DND-41 (cell line): ENCODE measurements at places on chromosomes 7 and 10.

DNA sequence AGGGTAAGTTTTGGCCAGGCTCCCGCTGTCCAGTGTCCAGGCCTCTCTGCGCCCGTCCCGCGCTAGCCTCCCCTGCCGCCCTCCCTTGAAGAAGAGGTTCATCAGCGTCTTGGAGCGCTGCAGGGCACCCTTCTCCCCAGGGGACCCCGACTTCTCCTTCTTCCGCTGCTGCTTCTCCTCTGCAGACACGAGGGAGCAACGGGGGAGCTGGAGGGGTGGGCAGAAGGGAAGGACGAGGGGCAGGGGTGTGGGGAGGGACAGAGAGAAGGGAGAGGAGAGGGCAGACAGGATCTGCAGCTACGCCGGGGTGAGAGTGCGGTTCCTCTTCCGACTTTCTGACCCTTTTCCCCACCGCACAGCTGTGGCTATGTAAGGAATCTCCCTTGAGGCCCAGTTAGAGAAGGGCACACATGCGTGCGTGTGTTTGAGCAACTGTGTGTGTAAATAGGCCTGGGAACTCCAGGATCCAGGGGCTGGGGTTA, 12.8 kb downstream of the PDZD7 start:
- H3K27ac ChIP-seq, result no peak overlapping the region
- H3K4me3 ChIP-seq, result no peak overlapping the region
- H3K36me3 ChIP-seq, result no peaks in the 10 kb centered on the region
- DNase-seq, result no peak
- H3K4me1 ChIP-seq, result peaks cover 5% of the 10 kb centered on the region; the same call in 1 of the 2 replicates

GRCh38 chr10:91549262-91549661, 83.6 kb downstream of the PPP1R3C start:
- H3K4me1 ChIP-seq, result no peaks in the 10 kb centered on the region
- no peaks in the 10 kb centered on the region for H3K27me3 ChIP-seq
- DNase-seq, result no peak
- H3K36me3 ChIP-seq, result no peaks in the 10 kb centered on the region
- no peak overlapping the region for H3K27ac ChIP-seq

DNA sequence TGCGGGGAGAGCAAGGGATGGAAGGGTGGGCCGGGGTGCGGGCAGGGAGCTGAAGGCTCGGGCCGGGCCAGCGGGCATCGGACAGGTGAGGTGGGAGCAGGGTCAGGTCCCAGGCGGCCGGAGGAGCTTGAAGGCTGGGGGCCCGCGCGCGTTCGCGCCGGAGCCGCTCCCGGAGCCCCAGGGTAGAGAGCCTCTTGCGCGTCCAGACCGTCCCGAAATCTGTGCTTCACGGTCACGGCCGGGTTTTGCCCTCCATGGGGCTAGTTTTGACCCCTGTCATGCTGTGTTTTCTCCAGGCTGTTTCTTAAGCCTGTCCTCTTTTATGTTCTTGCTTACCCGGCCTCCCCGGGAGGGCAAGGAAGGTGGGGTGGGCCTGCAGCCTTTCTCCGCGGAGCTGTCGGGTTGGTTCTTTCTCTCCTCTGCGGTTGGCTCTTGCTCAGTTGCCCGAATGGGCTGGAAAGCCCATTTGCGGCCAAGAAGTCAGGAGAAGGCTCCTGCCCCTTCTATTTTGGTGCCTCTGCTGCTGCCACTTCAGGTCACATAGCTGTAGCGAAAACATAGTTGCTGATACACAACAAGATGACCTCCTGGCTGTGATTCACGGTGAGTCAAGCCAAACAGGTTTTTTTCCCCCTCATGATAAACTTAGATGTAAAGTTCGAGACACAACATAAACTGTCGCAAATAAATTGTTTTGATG, 650 bp downstream of the UBE2D1 start:
- H3K36me3 ChIP-seq, result peaks cover 5% of the 10 kb centered on the region; the same call in 1 of the 2 replicates
- peak; percentile 26 for DNase-seq
- peak overlapping the region; percentile 84 for H3K4me3 ChIP-seq
- H3K4me1 ChIP-seq, result peaks cover 31% of the 10 kb centered on the region
- H3K27me3 ChIP-seq, result no peaks in the 10 kb centered on the region

DNA sequence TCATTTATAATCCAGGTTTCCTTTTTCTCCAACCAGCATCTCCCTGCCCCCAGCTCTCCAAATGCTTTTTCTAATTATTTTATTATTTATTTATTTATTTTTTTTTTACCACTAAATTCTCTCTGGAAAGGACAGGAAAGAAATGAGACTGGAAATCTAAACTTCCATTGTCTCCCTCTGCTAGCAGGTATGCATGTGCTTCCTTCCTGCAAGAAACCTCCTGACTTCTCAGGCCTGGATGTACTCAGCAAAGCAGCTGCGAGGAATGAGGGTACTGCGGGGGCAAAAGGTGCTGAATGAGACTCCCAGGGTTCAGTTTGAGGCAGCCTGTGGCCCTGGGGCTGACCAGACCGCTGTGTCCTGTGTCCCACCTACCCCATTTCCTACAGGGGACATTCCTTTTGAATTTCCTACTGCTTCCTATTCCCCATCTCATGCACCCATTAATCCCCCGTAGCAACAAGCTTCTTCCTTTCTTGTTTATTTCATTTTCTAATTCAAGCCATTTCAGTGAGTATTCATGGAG, 324.6 kb upstream of the IGFBP3 start:
- no peak for DNase-seq
- no peaks in the 10 kb centered on the region for H3K36me3 ChIP-seq
- H3K27me3 ChIP-seq, result no peaks in the 10 kb centered on the region
- no peak overlapping the region for H3K27ac ChIP-seq
- H3K4me1 ChIP-seq, result no peaks in the 10 kb centered on the region

DNA sequence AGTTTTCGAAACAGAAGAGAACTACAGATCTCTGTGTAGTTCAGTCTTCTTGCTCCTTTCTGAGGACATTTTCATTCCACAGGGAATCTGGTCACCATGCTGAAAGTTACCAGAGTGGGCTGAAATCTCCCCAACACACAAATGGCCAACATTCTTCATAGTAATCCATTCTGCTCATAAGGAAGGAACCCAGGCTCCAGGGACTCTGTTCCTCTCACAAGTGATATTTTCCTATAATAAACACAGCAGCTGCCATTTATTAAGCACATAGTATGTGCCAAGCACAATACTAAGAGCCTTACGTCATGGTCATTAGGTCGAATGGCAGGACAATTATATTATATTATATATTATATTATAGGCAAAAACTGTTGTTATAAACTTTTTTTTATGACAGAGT, 109.8 kb downstream of the RAB11FIP2 start:
- DNase-seq, result no peak
- H3K36me3 ChIP-seq, result no peaks in the 10 kb centered on the region
- H3K4me3 ChIP-seq, result no peak overlapping the region

DNA sequence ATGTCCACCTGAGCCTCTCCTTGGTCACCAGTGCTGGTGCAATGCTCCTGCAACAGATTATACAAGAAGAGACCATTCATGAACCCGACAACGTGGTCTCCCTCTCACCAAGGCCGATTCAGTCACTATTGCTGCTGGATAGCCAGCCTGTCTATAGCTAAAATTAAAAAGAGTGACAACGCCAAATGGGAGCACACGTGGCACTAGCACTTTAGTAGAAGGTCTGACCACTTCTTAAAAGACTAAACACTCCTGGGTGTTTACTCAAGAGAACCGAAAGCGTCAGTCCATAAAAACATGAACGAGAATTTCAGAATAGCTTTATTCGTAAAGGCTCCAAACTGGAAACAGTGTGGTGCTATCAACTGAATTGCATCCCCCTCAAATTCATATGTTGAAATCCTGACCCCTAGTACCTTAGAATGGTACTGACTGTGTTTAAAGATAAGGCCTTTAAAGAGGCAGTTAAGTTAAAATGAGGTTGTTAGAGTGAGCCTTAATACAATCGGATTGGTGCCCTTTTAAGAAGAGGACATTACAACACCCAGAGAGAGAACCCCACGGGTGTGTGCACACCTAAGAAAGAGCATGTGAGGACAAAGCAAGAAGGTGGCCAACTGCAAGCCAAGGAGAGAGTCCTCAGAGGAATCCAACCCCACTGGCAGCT, 4.4 kb upstream of the GALNTL5 start:
- no peaks in the 10 kb centered on the region for H3K4me1 ChIP-seq
- no peak overlapping the region for H3K4me3 ChIP-seq
- DNase-seq, result no peak

DNA sequence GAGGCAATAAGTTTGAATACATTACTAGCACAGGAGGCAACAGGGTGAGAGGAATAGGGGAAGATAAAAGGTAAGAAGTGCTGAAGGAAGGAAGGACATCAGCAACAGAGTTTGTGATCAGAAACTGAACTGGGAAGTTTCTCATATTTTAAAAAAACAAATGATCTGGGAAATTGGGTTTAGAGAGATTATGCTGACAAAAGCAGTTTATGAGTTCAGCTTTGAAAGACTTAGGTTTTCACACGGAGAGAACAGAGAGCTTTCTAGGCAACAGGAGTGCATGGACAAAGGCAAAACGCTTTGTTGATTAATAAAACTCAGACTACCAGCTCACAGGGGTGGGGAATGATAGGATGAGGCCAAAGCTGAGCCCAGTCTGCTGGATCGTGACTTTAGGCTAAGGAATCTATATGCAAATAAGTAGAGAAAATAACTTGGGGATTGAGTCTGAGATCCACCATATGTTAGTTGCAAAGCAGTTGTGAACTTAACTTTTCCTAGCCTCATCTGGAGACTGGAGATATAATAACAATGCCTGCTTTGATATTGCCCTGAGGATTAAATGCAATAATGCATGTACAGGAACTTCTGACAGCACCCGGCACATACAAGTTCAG, 4.2 kb downstream of the OSBPL3 start:
- no peak overlapping the region for H3K27ac ChIP-seq
- DNase-seq, result no peak
- peaks cover 78% of the 10 kb centered on the region for H3K4me1 ChIP-seq
- H3K36me3 ChIP-seq, result no peaks in the 10 kb centered on the region; the same call in 1 of the 2 replicates
